ENCODE measurements at places on chromosomes 12 and 14.

DNA sequence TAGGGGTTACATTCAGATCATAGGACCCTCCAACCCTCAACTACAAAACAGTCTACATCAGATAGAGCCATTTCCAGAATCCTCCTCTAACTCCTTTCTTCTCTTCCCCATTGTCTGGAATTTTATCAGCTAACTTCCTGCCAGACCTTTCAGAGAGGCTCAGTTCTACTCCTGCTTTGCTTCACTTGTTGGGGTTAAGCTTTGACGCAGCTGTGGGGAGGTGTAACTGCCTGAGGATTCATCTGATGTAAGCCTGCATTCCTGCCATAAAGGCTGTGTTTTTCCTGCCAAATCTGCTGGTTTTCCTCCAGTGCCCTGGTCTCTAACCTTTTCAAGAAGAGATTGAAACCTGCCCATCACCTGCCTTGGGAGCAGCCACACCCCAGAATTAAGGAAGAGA, 16.9 kb downstream of the DHRS2 start:
- no peak for DNase-seq

DNA sequence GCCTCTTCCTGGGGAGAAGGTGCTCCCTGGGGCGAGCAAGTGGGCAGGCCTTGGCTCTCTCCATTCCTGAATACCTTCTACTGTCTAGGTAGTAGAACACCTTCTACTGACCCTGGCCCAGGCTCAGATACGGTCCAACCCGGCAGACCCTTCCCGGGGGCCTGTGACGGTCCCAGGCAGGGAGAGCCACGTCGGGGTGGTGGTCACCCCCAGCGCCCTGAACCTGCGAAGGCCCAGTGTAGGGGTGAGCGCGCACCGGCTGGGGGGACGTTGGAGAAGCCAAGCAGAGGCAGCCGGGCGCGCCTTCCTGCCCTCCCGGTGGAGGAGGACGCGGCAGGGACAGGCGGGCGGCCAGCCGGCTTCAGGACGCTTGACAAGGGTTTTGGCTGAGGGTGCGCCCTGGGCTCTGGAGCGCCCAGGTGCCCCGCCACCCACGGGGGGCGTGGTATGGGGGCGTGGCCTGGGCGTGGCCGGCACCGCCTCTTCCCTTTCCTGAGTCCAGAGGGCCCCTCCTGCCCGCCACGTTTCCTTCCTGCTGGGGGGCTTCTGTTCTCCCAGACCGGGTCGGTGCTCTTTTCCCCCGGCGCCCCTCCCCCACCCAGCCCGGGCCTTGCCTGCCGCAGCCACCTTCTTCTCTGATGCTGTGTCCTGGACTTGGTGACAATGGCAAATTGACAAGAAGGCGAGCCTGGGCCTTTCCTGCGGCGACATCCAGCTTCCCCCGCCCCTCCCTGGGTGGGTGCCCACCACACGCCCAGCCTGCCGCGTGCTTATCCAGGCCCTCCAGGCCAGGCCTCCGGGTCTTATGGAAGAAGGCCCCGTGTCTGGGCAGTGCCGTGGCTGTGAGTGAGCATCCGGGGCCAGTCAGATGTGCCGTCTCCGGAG, 24.5 kb upstream of the PPP1R13B start:
- peak; percentile 73 for DNase-seq

- no peak for DNase-seq
These were observed 287.3 kb downstream of the AEBP2 start for GRCh38 chr12:19726592-19726991.

GRCh38 chr12:29843036-29843435, 59.3 kb upstream of the TMTC1 start:
- DNase-seq: no peak

- no peak for DNase-seq
These were observed 2.4 kb upstream of the CLEC1B start for GRCh38 chr12:10001171-10001776.

GRCh38 chr12:1919284-1919683, 832 bp upstream of the CACNA2D4 start:
- no peak for DNase-seq

- no peak for DNase-seq
These were observed 25.9 kb downstream of the ZBTB42 start for GRCh38 chr14:104826861-104827176.

DNA sequence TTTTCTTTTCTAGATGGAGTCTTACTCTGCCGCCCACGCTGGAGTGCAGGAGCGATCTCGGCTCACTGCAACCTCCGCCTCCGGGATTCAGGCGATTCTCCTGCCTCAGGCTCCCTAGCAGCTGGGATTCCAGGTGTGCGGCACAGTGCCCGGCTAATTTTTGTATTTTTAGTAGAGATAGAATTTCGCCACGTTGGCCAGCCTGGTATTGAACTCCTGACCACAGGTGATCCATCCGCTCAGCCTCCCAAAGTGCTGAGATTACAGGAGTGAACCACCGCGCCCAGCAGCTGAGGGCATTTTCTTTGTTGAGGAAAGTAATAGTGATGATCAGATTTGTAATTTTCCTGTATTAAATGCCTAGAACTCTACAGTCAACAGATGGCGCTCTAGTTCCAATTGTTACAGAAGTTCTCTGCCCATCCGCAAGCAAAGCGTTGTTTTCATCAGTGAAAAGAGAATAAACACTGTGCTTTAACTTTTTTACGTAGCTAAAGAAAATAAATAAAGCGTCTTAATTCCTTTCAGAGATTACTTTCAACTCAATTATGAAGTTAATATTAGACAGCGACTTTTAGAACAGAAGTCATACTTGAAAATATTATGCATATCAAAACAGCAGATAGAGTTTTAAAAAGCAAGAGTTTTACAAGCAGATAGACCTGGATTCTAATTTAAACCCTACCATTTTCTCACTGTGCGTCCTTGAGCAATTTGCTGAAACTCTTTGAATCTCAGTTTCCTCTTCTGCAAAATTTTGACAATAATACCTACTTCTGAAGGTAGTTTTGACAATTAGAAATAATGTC, 335.1 kb downstream of the DUSP6 start:
- DNase-seq: peak; percentile 66

- DNase-seq: no peak
These were observed 25.6 kb downstream of the TCTN1 start for GRCh38 chr12:110639336-110640141.

GRCh38 chr12:32198555-32198954, 91.9 kb downstream of the BICD1 start:
- no peak for DNase-seq

DNA sequence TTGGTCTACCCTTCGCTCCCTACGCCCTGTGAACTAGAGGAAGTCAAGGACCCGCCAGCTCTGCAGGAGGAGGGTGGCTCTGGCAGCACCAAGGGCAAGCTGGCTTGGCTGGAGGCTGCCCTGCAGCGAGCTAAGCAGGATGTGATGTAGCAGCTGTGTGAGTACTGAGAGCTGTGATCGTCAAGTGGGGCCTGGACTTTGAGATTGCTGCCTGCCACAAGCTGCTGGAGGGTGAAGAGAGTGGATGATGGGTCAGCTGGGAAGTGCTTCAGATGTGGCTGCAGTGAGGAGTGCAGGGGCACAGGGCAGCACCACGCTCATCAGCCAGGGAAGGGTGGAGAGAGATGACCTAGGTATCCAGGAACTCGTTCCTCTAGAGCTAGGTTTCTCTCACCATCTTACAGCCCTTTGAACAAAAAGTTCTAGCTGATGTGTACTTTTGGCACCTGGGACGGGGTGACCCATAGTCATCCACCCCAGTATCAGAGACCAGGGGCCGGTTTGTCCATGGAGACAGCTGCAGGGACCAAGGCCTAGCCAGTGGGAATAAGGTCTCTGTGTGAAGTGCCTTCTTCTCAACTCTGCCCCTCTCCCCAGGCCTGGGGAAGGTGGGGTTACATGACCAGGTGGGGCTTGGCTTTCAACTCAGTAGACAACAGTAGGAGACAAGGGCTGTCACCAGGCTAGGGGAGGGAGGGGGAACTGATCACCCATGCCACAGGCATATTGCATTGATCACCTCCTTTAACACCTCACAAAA, 3.2 kb downstream of the KRT86 start:
- DNase-seq: no peak

DNA sequence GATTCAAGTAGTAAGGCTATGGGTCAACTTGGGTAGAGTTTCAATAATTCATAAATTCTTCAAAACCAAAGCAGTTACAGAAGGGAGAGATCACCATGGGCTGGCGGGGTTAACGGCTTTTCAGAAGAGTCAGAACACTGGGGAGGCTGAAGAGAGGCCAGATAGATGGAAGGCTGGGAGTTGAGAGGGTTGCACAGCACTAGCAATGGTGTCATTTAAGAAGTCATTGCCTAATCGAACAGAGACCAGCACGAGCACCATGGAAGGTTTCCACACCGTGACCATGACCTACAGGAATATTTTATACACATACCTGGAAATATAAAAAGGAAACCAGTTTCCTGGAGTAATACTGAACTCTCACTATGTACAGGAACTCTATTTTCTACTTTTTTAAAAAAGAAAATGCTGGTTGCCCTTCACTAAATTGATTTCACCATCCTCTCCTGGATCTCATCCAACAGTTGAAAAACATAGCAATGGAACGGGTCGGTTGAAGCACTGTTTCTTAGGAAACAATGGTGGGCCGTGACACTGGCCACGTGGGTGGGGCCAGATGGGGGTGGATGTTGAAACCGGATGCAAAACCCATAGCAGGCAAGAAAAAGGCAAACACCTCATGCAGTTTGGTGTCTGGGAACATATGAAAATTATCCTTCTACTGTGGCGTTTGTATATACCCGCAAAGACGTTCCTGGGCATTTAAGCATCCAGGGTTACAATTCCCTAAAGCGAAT, 38.0 kb upstream of the RIN3 start:
- no peak for DNase-seq

GRCh38 chr14:103519837-103520212, 2.8 kb downstream of the CKB start:
- DNase-seq: no peak
